ENCODE measurements at places on chromosomes 6 and 20. TPM values are rescaled to one million over a fixed set of nuclear protein-coding genes. Genes with fewer than 3 reads are reported as not detected.
A peak's percentile ranks its signal among the peaks of the same experiment; 100 is the strongest.

The IRAK1BP1 gene
- 1.6 TPM for total RNA-seq

The MYCT1 gene
- total RNA-seq, result 7.2 TPM

The FAM83C gene
- total RNA-seq, result not detected

The VTA1 gene
- 26.4 TPM for total RNA-seq

The PRDM1 gene
- total RNA-seq, result 7.9 TPM

The TBXT gene
- total RNA-seq, result not detected

The LY6G6D gene
- total RNA-seq, result not detected

The EYA2 gene
- total RNA-seq, result 3.8 TPM

GRCh38 chr6:167573461-167574215 is 248.8 kb downstream of the TTLL2 start:
- DNase-seq, result no peak

DNA sequence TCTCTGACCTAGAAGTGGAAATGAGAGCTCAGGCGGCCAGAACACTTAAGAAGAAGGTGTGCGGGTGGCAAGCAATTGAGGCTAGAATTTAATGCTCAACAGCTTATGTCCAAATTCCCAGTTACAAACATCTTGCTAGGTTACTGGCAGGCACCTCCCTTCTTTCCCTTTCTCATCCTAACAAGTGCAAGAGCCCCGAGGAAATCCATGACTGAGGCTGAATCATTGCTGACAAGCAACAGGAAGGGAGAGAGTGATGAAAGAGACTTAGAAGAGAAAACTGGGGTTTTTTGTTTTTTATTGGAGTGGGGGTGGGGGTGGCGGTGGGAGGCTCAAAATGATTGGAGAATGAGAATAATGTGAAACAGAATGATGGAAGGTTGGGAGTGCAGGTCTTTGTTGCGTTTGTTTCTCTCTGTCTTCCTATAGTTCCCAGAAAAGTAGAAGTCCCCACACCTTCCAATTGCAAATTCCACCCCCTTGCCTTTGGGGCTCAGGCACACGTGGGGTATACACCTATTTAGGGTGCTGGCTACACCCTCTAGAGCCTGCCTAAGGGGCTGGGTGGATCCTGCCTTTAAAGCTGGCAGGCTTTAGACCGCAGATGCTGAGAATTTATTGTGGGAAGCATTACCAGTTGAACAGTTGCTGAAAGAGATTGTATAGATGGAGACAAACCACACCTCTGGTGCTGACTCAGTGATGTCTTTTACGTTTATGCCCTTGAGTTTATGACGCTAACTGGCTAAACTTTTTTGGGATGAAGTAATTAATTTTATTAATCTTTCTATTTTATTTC is 1.4 kb downstream of the FAM83B start:
- no peak for DNase-seq

- DNase-seq, result no peak
These were observed 40.1 kb upstream of the SLC23A2 start for GRCh38 chr20:5041433-5041832.

- no peak for DNase-seq
These were observed 8.5 kb upstream of the KIAA1755 start for GRCh38 chr20:38269040-38269439.

- DNase-seq, result no peak
These were observed 35.2 kb downstream of the BMP6 start for GRCh38 chr6:7761051-7761450.

DNA sequence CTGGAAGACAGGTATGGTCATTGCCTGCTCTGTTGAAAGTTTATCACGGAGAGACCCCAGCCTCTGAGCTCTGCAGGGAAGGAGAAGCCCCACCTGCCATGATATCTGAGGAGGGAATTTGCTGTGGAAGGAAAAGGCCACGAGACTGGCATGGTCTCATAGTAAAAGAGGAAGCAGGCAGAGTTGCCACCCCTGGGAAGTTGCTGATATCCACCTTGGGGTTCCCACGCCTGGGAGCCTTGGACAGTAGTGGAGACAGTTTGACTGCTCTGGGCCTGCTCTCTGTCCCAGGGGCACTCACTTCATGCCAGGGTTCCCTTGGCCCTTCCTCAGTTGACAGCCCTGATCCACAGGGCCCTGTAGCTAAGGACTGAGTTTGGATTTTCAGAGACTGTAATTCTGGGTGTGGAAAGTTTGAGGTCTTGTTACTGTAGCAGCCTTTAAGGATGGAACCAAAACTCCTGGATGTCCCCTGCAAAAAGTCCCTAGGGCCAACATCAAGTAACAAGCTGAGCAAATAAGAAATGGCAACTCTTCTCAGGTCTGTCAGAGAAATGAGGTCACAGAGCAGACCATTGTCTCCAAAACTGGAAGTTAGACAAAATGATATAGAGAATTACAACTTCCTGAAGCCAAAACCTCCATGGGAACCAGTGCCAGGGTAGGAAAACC is 6.9 kb upstream of the SIRPB1 start:
- DNase-seq, result no peak

GRCh38 chr6:97231911-97232310 is 51.1 kb downstream of the MMS22L start:
- no peak for DNase-seq

DNA sequence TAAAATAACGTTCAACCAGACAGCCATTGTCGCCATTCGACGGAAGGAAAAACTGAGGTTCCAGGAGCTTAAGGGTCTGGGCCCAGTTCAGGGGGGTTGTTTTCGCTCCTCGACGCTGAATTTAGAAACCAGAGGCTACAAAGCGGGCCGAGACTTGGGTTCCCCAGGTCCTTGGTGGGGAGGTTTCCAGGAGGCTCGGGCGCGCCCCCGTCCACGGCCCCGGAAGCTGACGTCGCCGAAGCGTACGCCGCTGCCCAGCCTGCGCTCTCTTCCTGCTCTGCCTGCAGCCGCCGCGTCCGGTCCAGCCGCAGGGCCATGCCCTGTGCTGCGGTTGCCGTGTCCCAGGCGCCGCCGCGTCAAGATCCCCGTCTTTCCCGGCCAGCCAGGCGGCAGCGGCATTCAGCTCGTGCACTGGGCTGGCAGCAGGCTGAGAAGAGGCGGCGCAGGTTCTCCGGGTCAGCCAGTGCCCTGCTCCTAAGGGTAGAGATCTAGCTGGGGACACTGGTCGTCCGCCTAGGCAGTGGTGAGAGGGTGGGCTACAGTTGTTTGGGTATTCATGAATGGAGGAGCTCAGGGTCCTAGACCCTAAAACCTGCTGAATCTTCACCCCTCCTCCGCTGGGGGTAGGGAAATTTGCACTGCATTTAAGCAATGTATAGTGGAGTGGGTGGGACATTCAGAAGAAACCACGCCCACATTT is 901 bp upstream of the TRIM26 start:
- peak; percentile 37 for DNase-seq

DNA sequence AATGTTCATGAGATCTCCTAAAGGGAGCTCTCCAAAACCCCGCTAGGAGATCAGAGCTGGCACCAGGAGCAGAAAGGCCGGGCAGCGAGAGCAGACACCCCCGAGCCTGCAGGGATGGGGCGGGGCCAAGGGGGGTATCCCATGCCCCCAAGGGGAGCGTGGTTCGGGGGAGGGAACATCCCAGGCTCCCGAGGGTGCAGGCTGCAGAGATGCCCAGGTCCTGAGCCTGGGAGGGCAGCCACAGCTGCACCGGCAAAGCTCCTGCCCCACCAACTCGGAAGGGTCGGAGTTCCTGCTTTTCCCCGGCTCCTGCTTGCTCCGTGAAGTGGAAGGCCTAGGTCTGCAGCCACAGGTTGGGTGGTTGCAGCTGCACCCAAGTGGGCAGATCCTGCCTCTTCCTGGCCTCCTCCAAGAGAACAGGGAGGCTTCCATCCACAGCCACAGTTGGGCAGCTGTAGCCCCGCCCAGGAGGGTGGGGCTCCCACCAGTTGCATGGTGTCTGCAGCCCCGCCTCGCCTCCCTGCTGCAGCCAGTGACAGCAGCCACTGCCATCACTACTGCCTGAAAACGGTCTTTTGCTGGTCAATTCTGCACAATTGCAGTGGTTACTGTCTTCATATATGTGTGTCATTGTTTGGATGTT is 13.4 kb upstream of the GMNN start:
- DNase-seq, result no peak

GRCh38 chr6:109910571-109910970 is 67.5 kb upstream of the GPR6 start:
- no peak for DNase-seq

DNA sequence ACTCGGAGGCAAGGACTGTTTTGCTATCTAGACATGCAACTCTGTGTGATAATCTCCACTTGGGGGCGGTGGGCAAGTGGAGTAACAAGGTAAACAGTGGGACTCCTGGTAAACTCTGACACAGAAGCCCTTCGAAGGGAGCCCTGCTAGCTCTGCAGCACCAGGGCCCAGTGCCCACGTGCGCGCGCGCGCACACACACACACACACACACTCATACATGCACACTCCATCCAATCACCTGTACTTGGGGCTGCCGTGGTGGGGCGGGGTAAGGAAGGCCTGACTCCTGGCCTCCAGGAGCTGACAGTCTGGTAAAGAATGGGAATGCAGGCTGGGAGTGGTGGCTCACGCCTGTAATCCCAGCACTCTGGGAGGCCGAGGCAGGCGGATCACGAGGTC is 36.4 kb downstream of the TAF4 start:
- DNase-seq, result no peak

GRCh38 chr6:167058261-167058660 is 59.1 kb downstream of the CEP43 start:
- DNase-seq, result no peak

DNA sequence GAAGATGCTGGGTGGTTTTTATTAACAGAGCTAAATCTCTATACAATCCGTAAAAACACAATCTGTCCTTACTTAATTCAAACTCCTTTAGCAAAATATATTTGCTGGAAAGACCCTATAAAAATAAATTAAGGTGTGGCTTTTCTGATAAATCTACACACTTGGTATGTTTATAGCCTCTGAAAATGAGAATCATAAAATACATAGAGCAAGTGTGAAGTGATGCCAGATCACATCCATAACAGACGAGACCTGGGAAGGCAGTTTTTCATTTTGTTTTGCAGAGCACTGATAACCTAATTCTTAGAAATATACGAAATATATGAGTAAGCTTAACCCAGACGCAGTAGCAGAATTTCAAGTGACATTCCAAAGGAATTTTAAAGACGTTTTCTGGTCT is 10.4 kb upstream of the DDO start:
- DNase-seq, result no peak

GRCh38 chr6:11598687-11599086 is 61.1 kb downstream of the TMEM170B start:
- DNase-seq, result no peak

All from thoracic aorta (tissue), 2 donors.